ENCODE measurements at places on chromosomes 2 and 18.

DNA sequence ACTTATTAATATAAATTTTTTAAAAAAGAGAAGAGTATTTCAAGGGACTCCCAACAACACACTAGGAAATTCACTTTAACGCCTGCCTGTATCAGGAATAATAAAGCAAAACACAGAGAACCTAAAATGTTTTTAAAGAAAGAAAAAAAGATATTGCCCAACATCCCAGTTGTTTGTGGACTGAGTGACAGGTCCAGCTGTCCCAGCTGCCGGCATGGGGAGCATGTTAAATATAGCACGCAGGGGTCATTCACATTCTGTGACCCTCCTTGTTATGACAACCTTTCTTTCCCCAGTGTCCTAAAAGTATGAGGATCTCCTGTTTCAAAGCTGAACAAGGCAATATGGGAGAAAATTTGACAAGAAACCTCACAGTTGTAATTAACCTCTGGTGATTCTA lies 4.4 kb downstream of the KLHL41 start:
- DNase-seq: no peak

GRCh38 chr2:201574766-201575165 lies 68.5 kb downstream of the TMEM237 start:
- DNase-seq: no peak

GRCh38 chr2:9650119-9650821 lies 19.5 kb upstream of the YWHAQ start:
- DNase-seq: no peak

DNA sequence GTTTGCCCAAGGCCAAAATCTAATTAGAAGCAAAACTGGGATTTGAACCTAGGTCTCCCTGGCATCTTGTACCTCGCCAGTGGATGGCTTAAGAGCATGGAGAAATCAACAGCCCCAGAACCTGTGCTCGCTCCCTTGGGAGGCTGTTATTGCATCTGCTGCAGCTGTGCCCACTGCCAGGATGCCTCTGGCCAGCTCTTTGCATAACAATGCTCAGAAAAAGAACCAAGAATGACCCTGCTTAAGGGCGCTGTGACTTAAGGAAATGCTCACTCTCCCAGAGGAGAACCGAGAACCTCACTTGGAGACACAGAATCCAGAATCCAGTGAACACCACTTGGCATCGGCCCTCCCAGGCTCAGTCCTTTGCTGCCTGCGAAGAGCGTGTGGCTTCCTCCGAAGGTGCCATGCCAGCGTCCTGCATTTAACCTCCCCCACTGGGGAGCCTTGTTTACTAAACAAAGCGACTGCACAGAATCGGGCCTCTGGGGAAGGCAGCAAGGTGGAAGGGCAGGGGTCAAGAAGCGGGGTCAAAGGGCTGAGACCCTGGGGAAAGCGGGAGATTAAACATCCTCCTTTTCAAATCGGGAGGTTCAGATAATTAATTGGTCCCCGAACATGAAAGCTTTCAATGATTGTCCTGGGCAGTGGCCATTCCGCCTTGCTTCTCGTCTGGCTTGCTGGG lies 71.0 kb upstream of the BOD1L2 start:
- DNase-seq: no peak

GRCh38 chr2:175595139-175595538 lies 406.9 kb downstream of the LNPK start:
- DNase-seq: no peak

GRCh38 chr2:68834737-68835376 lies 36.3 kb downstream of the BMP10 start:
- no peak for DNase-seq

- no peak for DNase-seq
These were observed 63.3 kb upstream of the TTC27 start for GRCh38 chr2:32564417-32565035.

DNA sequence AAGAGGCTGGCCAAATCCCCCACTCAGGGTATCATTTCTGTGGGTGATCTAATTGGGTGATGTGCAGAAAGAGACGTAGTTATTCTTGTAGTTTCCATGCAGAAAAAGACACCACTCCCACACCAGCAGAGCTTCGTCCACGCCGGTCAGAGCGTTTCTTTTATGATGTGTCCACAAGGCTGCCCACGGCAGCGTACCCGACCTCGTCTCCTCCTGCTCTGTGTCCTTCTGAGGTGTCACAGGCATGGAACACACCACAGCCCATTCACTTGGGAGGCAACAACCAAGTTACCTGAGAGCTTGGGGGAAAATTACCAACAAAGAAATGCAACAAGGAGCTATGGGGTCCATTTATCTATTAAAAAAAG lies 131.3 kb downstream of the PXDN start:
- no peak for DNase-seq

DNA sequence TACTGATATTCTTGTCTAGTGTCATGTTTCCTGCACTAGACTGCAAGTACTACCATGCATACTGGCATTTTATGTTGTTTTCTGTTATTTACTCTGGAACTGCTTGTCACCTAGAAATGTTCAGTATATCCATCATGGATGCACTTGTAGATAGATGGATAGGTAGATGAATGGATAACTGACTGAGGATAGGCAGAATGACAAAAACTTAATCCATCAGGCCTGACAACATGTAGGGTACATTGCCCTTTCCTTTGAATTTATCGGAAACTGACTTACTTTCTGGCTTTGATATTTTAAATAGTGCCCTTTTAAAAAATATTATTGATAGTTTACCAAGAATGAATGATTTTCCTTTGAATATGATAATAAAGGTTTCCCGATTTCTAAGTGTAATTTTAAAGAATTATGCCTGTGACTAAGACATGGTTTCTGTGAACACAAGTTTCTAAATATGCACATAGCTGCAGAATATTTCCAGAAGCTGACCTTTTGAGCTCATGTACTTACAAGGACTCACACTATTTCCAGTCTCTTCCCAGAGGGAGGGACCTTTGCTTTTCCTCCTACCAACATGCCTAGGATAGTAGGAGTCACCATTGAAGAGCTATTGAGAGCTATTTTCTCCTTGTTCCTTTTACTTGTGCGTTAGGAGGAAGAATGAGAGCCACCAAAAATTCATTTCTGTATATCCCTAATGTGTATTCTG lies 81.3 kb downstream of the ANKRD12 start:
- DNase-seq: no peak

DNA sequence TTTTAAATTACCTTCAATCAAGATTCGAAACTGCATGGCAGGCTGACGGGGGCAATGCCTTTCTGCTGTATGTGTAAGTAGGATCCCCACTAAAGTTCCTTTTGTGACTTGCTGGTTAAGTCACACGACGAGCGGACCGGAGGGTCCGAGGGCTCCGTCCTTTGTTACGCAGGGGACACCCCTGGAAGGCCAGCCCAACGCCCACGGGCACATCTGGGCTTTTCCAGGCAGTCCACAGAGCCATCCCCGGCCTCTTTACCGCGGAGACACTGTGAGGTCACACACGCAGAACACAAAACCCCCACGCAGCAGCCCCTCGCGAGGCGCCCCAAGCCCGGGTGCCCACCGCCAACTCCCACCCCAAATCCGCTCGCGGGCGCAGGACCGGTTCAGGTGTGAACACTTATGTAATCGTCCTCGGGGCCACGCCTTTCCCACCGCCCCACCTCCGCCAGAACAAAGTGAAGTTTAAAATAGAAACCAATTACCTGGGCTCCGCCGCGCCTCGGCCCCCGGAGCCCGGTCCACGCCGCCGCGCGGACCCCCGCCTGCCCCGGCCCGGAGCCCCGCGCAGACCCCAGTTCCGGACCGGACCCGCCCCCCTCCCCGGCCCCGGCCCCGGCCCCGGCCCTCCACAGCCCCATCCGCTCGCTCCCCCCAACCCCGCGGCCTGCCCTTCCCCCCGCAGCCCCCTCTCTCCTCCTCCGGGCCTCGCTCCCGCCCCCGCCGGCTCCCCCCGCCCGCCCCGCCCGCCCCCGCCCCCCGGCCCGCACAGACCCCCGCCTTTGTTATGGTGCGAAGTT lies 4.2 kb downstream of the ZNF516 start:
- peak; percentile 19 for DNase-seq

DNA sequence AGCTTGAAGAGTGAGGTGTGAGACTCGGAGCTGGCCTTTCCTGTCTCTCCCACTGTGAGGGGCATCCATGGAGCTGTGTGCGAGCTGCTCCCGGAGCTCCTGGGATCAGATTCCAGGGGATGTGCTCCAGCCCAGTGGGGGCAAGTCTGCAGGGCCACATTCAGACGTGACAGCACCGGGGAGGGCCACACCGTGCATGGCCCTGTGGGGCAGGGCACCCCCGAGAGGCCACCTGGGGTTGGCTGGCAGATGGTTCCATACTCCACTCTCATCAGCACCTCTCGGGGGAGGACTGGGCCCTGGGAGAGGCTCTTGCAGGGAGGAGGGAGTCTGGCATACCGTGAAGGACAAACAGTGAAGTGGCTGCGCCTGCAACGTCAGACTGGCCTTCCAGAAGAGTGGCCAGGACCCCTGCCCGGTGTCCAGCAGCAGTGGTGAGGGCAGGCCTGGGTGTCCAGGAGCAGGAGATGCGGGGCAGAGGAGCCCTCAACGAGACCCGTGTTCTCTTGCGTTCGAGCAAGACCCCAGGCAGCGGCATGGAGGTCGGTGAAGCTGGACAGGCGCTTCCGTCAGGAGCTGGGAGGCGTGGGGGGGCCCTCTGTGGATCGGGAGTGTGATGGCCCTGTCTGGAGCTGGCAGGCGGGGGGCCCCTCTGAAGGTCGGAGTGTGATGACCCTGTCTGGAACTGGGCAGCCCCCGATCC lies 84.3 kb downstream of the ASB1 start:
- DNase-seq: no peak

- DNase-seq: no peak
These were observed 1072.0 kb downstream of the CBLN2 start for GRCh38 chr18:71471963-71472725.
